ENCODE measurements at places on chromosomes 5 and 9.
A peak's percentile ranks its signal among the peaks of the same experiment; 100 is the strongest.

- DNase-seq, result no peak
Measured at GRCh38 chr5:135514116-135514515, 21.6 kb downstream of the NEUROG1 start.

DNA sequence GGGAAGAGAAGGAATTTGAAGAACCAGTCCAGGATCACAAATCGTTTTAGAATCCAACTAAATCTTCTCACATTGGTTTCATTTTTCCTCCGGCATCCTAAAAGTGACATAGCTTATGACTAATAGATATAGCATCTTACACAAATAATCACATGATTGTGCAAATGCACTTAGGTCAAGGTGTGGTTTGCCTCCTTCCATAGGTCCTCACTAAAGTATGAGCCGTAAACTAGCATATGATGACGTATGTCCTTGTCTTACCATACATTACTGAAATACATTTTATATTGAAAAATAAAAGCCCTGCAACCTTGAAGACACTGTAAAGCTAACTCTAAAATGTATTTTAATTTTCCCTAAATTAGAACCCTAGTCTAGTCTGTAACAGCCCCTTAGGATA is 362.7 kb upstream of the ADAMTS16 start:
- no peak for DNase-seq

GRCh38 chr9:38178237-38178636 is 109.2 kb upstream of the SHB start:
- DNase-seq, result no peak

GRCh38 chr5:173730632-173731298 is 114.3 kb upstream of the BOD1 start:
- no peak for DNase-seq

GRCh38 chr5:150636391-150637244 is 3.8 kb upstream of the SYNPO start:
- no peak for DNase-seq

GRCh38 chr9:5263351-5264218 is 32.4 kb downstream of the INSL4 start:
- no peak for DNase-seq

GRCh38 chr5:52988335-52989024 is 672 bp upstream of the ITGA2 start:
- no peak for DNase-seq

- DNase-seq, result no peak
Measured at GRCh38 chr5:93673316-93673954, 68.0 kb downstream of the POU5F2 start.

GRCh38 chr9:138007918-138008841 is 130.6 kb downstream of the CACNA1B start:
- no peak for DNase-seq

GRCh38 chr5:156920042-156920860 is 42.8 kb downstream of the TIMD4 start:
- DNase-seq, result no peak

DNA sequence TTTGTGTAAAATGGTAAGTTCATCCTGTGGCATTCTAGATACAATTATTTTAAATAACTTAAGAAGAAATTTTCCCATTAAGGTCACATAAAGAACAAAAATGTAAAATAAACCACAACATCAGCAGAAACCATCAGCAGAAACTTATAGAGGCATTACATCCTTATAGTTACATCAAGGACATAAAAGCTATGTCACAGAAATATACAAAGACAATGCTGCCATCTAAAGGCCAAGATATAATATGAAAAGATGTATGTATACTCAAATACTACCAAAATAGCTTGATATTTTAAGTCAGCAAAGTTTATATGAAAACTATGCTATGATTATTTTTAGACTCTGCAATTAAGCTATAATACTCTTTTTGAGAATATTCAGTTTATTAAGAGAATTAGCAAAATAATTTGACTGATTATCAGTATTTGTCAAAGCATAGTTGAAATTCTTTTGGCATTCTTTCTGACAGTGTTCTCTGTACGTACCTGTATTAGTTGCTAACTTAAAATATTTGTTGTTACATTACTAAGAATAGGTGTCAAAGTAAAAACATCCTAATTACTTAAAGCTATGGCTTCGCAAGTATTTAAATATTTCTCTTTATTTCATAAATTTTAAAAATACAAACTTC is 36.2 kb downstream of the FBXL17 start:
- peak; percentile 23 for DNase-seq

DNA sequence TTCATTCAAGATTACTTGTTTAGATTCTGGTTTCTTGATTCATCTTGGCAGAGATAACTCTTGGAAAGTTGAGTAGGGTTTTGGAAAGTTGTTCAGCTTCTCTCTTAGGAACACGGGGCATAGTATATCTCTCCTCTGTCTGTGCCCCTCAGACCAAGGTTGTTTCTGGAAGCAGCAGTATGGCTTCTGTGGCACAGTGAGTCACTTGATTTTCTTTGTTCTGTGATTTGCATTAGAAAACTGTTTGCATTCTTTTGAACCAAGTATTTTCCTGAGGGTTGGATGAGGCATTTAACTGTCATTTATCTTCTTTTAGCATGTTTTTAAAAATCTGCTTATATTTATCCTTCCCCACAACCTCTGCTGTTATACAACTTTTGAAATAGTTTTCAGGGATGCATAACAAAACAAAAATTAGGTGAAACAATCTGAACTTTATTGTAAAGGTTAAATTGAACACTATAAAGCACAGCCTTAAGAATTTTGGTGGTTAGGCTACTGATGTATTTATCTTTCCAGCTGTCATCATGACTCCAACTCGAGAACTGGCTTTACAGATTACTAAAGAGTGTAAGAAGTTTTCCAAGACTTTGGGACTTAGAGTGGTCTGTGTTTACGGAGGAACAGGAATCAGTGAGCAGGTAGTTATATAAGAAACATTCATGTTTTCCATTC is 26.5 kb downstream of the DDX46 start:
- DNase-seq, result no peak

DNA sequence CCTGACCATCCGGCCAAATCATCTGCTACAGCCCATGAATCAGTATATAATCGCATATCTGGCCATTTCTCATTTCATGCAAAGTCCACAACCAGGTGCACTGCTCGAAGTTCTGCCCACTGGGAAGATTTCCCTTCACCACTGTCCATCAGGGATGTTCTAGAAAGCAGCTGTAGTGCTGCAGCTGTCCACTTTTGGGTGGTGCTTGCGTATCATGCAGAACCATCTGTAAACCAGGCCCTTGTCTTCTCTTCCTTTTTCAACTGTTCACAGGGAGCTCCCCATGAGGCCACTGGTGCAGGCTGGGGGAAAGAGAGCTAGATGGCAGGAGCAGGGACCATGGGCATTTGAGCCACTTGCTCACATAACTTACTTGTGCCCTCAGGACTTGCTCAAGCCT is 7.4 kb upstream of the ADAMTS6 start:
- no peak for DNase-seq

DNA sequence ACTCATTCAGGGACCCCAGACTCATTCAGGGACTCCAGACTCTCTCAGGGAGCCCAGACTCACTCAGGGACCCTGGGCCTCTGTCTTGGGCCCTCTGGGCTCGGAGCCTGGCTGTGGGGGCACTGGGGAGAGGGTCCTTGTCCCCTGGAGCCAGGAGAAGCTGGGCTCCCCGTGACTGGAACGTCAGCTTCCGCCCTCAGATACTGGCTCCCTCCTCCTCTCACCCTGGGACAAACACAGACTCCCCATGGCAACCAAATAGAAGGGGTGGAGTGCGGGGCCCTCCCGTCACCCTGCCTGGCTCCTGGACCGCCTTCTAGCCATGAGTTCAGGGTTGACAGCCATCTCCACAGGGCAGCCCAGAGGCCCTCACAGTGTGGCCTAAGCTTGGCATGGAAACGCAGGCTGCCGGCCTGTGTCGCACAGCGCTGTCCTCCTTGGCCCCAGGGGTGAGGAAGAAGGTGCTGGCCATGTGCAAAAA is 27.6 kb downstream of the ZDHHC11B start:
- no peak for DNase-seq

DNA sequence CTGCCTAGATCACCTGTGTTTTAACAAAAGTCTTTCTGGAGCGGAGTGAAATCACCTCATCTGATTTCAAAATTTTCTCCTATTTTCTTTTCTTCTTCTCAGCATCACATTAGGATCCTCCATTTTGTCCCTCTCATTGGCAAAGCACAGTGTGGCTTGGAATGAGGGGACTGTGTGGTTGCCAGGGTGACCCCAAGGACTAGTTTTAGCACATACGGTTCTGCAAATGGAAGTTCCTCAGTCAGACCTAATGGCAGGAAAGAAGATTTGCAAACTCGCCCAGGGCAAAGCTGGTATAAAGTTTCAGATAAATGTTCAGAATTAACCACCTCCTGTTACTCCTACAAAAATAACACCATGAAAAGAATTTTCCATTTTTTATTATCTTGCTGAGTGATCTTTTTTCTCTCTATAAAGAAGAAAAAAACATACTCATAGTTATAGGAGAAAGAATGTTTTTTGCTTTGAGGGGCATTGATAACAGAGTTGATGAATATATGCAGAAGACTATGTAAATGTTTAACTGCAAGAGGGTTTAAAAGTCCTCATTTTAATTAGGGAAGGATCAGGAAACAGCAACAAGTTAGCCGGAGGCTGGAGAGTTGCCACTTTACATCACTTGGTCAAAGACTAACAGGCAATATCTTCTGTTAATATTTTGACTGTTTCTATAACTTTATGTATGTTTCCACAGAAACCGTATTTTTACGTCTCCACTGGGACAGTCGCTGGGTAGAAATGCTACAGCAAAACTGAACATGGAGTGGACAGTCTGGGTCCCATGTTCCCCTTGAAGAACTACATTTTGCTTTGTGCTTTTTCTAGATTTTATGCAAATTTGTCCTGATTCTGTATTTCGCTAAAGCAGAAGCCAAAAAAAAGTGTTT is 257.8 kb downstream of the NR2F1-AS1 start:
- DNase-seq, result no peak

- peak; percentile 17 for DNase-seq
Measured at GRCh38 chr5:124996764-124997077, 250.3 kb upstream of the ZNF608 start.

DNA sequence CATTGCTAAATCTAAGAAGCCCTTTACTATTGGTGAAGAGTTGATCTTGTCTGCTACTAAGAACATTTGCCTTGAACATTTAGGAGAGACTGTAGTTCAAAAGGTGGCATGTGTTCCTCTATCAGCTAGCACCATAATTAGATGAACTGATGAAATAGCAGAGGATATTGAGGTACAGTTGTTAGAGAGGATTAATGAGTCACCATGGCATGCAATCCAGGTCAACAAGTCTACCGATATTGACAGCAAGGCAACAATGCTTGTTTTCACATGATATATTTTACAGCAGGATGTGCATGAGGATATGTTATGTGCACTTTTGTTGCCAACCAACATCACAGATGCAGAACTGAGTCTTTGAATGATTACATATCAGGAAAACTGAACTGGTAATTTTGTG is 134.3 kb upstream of the CDH9 start:
- no peak for DNase-seq

- DNase-seq, result no peak
Measured at GRCh38 chr5:22541037-22541436, 312.1 kb downstream of the CDH12 start.

DNA sequence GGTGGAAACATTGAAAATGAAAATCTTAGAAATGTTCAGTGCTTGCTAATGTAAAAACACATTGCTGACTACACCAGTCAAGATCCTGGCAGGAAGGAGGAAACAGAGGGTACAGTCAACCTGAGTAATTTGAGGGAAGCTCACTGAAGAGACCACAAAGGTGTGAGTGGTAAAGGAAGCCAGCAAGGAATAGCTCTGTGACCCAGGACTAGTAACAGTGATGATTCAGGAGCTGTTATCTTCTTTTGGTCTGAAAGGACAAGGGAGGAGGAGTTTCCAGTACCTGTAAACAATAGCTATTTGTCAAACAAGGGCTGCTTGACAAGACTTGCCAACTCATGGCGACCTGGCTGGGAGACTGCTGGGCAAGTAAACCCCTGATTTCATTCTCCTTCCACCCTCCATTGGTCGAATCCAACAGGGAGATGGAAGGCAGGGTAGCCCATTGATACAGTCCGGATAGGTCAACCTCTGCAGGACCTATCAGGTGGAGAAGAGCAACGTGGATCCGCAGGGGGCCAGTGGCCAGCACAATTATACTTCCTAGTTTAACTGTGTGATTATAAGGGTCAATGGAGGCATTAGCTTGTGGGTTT is 68.1 kb downstream of the MAMDC2 start:
- no peak for DNase-seq

- DNase-seq, result no peak
Measured at GRCh38 chr5:166369807-166370206, 1921.6 kb upstream of the WWC1 start.

GRCh38 chr5:8864053-8864452 is 681.8 kb downstream of the SEMA5A start:
- DNase-seq, result no peak

DNA sequence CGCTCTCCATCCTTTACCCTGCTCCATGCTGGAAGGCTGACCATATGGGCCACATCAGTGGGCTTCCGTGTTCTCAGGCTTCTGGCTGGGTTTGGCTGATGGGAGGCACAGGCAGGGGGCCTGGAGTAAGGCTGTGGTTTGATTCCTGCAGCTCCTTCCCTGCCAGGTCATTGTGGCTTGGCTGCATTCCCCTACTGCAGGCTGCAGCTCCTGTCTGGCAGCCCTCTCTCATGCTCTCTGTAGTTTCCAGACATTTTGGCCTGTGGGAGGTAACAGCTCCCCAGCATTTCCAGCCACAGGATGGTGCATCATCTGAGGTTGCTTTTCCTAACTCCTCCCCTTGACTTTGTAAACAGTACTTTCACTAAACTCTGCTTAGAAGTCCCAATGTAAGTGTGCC is 102.0 kb upstream of the PTPN3 start:
- peak; percentile 92 for DNase-seq

DNA sequence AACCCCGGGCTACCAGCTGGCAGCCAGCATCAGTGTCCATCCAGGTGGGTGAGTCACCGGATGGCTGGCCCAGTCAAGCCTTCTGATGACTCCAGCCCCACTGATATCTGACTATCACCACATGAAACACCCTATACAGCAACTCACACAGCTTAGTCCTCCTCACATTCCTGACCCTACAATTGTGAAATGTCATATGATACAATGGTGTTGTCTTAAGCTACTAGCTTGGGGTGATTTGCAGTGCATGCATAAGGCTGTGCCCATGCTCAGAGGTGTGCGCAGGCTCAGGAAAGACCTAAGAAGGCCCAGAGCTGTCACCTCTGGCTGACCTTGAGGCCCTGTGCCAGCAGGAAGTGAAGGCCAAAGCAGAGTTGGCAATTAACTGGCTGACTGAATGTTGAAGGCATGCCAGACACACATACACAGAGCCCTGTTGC is 21.5 kb upstream of the SEMA4D start:
- DNase-seq, result no peak
